ENCODE measurements at places on chromosomes 6 and 20. TPM values are rescaled to one million over a fixed set of nuclear protein-coding genes. Genes with fewer than 3 reads are reported as not detected.

The C20orf202 gene
- 0.12 TPM for total RNA-seq

The PERP gene
- 22.5 TPM for total RNA-seq

The CALHM4 gene
- not detected for total RNA-seq

The UBE3D gene
- 7.1 TPM for total RNA-seq

The PKIB gene
- 3.8 TPM for total RNA-seq

The GLYATL3 gene
- not detected for total RNA-seq

The COL21A1 gene
- total RNA-seq = 6.2 TPM

The RFX6 gene
- total RNA-seq = not detected

The MACROD2 gene
- total RNA-seq = 3.6 TPM

The LSM14B gene
- total RNA-seq = 54.5 TPM

The CST8 gene
- not detected for total RNA-seq

The ADGB gene
- not detected for total RNA-seq

The CD83 gene
- 1.2 TPM for total RNA-seq

The LHFPL5 gene
- total RNA-seq = not detected

The DUSP15 gene
- total RNA-seq = not detected

The TRIM31 gene
- not detected for total RNA-seq

The SCRT2 gene
- total RNA-seq = not detected

The RHAG gene
- total RNA-seq = not detected

The SLC22A16 gene
- not detected for total RNA-seq

The SLC24A3 gene
- not detected for total RNA-seq

The MCHR2 gene
- not detected for total RNA-seq

The SDCBP2 gene
- total RNA-seq = 1.5 TPM

The LAMA4 gene
- total RNA-seq = 105 TPM

The GABRR1 gene
- total RNA-seq = not detected

The TMEM200A gene
- 116 TPM for total RNA-seq

The SPDEF gene
- not detected for total RNA-seq

The ZNF334 gene
- total RNA-seq = 4.8 TPM

The CALHM5 gene
- total RNA-seq = 3.0 TPM

The KIFC1 gene
- total RNA-seq = 15.0 TPM

The PAX1 gene
- total RNA-seq = not detected

The GJA1 gene
- 355 TPM for total RNA-seq

The SCUBE3 gene
- 58.5 TPM for total RNA-seq

The SPATS1 gene
- total RNA-seq = not detected

The BNIP5 gene
- total RNA-seq = not detected

The PLN gene
- 0.11 TPM for total RNA-seq

The GTF3C6 gene
- total RNA-seq = 102 TPM

The GTSF1L gene
- total RNA-seq = not detected

The CAP2 gene
- 8.9 TPM for total RNA-seq

The SLCO4A1 gene
- 2.0 TPM for total RNA-seq

The TBX18 gene
- 3.2 TPM for total RNA-seq

The FAM209A gene
- total RNA-seq = not detected

The SLC22A7 gene
- total RNA-seq = not detected

The METTL24 gene
- total RNA-seq = 0.50 TPM

The TREML2 gene
- not detected for total RNA-seq

The KHDC1L gene
- not detected for total RNA-seq

The RNF182 gene
- 1.8 TPM for total RNA-seq

The GJA10 gene
- total RNA-seq = not detected

The SLC32A1 gene
- total RNA-seq = not detected

The VSX1 gene
- not detected for total RNA-seq

The BHLHE23 gene
- total RNA-seq = not detected

The BPIFB1 gene
- total RNA-seq = not detected

The SFTA2 gene
- total RNA-seq = not detected

The CNR1 gene
- total RNA-seq = not detected

The MLIP gene
- not detected for total RNA-seq

The KCNK16 gene
- not detected for total RNA-seq
